Mammary epithelial cell (primary cell): ENCODE measurements at places on chromosomes 13 and 19. TPM values are rescaled to one million over a fixed set of nuclear protein-coding genes. Genes with fewer than 3 reads are reported as not detected.

Gene TBXA2R
- total RNA-seq: 0.17 TPM

DNA sequence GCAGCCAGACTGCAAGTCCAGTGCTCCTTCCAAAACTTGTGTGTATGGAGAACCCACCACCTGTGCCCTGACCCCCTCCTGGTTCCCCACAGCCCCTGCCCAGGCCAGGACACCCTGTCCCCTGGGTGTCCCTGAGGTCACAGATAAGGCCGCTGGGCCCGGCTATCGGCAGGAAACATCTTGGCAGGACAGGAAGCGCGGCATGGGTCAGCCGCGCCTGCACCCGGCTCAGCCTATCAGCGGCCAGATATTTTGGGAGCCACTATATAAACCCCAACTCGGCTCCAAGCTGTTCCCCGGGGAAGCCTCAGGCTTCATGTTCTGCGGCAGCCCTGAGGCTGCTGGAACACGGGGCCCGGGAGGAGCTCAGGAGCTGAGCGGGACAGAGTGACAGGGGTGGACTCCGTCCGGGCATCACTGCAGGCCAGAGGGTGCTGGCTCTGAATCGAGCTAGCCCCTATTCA, 60.8 kb downstream of the AP1M1 start:
- DNase-seq: no peak

DNA sequence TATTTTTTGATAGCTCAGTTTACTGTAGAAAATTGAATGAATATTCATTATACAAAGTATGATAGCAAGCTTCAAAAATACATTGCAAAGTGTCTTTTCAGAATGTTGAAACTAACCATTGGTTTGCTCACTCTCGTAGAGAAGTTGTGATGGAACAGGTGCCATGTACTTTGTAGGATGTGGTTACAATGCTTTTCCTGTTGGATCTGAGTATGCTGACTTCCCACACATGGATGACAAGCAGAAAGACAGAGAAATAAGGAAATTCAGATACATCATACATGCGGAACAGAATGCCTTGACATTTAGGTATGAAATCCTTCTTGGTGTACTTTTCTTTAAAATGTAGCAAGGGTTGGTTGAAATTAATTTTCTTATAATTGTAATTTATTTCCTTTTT, 30.5 kb downstream of the CDADC1 start:
- DNase-seq: no peak

DNA sequence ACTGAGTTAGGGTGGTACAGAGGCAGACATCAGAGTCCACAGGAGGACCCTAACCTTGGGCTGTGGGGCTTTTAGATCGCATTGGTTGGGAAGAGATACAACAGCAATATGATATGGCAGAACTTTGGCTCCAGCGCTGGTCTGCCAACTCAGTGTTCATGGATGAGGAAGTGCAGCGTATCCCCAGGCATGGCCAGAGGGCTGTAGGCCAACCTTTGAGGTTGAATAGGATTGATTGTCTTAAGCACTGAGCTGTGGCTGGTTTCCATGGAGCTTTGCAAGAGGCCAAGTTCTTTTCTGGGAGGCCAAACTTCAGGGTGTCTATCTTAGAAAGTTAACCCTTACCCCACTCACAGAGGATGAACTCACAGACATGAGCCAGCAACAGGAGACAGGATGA, 144.1 kb upstream of the TMTC4 start:
- no peak for DNase-seq

DNA sequence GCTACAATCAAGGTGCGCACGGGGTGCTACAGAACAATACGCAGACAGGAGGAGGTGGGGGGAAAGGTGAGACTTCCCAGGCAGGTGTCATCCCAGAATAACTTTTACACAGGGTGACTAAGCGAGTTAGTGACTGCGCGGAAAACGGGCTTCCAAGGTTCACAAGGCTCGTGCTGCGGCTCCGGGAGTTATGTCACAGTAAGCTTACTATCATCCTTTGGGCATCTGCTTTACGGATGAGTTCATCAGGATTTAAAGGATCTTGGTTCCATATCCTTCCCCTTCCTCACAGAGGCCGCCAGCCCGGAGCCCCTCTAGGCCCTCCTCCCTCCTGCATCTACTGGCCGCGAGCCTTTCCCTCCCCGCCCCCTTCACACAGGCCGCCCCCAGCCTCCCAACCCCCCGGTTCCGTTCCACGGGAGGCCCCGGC, 474 bp upstream of the IFT88 start:
- peak; percentile 84 for DNase-seq

Gene KLK14
- total RNA-seq: 0.64 and 0.80 TPM in 2 replicates

GRCh38 chr19:41001243-41001971, 10.3 kb downstream of the CYP2B6 start:
- DNase-seq: no peak

DNA sequence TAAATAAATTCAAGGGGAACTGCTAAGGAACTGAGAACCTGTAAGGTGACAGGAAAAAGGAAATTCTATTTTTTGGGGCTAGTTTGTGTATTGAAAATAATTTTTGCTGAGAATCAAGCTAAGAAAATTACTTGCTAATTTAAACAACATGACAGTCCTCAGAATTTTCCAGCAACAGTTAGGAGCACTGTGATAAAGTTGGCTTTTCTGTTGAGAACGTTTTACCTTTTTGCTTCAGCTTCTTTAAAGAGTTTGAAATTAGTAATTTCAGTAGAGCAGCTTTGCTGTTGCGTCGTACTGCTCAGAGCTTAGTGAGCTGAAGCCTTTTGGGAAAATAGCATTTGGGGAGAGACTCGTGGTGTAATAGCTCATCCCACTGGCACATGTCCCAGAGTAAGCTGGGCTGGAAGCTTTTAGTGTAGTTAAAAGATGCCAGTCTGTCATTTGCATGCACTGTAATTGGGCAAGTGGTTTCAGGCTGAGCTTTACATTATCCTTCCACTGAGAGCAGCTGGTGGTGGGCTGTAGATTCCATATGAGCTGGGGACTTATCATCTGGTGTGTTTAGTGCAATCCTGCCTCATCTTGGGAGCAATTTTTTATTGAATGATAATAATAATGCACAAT, 69.8 kb downstream of the LRCH1 start:
- DNase-seq: peak; percentile 53

- no peak for DNase-seq
Measured at GRCh38 chr13:20702530-20702914, 977 bp upstream of the IL17D start.

GRCh38 chr13:88656751-88657150, 985.6 kb downstream of the SLITRK5 start:
- no peak for DNase-seq

Gene KCTD4
- 0.83 TPM for total RNA-seq

DNA sequence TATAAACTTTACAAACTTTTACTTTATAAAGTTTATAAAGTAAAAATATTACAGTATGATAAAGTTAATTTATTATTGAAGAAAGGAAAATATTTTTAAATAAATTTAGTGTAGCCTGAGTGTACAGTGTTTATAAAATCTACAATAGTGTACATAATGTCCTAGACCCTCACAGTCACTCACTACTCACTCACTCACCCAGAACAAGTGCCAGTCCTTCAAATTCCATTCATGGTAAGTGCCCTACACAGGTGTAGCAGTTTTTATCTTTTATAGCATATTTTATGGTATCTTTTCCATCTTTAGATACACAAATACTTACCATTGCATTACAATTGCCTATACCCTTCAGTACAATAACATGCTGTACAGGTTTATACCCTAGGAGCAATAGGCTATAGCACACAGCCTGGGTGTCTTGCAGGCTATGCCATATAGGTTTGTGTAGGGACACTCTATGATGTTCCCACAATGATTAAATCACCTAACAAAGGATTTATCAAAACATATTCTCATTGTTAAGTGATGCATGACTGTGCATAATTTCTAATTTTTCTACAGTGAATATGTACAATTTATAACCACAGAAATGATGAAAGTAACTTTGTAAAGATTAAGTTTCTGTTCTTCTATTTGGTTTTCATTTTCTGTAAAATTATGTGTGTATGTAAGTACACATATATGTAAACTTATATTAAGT, 98.0 kb downstream of the SPRY2 start:
- DNase-seq: no peak

DNA sequence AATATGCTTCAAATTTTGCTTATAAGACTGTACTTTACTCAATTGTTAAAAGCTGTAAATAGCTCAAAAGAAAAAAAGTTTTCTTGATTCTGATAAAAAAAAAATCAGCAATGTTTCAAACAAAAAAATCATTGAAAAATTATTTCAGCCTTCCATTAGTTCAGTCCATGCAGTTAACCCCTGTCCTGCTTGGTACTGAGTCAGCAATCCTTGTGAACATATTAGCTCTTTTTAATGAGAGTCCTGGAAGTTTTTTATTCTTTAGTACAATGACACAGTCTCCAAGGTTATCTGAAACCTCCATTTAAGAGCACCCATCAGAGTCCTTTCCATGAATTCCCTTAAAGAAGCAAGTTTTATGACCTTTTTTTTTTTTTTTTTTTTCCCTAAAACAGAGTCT, 21.4 kb upstream of the KBTBD6 start:
- no peak for DNase-seq

Gene MAU2
- 40.9 and 44.5 TPM in 2 replicates for total RNA-seq

Gene AMH
- total RNA-seq: 1.2 TPM
